ENCODE measurements at places on chromosomes 1 and 21. TPM values are rescaled to one million over a fixed set of nuclear protein-coding genes. Genes with fewer than 3 reads are reported as not detected.

DNA sequence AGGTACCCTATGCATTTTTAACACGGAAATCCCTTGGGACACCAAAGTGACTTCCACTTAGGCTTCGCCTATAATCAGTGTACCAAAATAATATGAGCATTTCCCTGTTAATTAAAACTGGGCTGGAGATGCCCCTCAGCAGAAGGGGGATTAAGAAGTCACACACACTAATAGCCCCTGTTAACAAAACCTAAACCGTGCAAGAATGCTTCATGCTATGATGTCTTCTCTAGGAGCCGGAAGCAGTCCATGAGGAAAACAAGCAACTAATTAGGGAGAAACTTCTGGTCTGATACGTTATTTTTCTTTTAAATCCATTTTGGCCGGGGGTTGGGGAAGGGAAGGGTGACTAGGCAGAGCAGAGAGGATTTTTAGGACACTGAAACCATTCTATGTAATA is 123.4 kb downstream of the ESRRG start:
- no peak overlapping the region for H3K27ac ChIP-seq
- no peak overlapping the region for H3K4me3 ChIP-seq
- no peak for DNase-seq
- H3K27me3 ChIP-seq: peaks cover 9% of the 10 kb centered on the region
- no peaks in the 10 kb centered on the region for H3K36me3 ChIP-seq

The OR2T29 gene
- not detected for total RNA-seq

GRCh38 chr1:15178571-15179484 is 25.3 kb downstream of the TMEM51 start:
- H3K27ac ChIP-seq: no peak overlapping the region
- H3K4me1 ChIP-seq: peaks cover 12% of the 10 kb centered on the region
- no peaks in the 10 kb centered on the region for H3K36me3 ChIP-seq
- DNase-seq: no peak
- no peak overlapping the region for H3K4me3 ChIP-seq

The PAFAH2 gene
- 5.9 TPM for total RNA-seq

DNA sequence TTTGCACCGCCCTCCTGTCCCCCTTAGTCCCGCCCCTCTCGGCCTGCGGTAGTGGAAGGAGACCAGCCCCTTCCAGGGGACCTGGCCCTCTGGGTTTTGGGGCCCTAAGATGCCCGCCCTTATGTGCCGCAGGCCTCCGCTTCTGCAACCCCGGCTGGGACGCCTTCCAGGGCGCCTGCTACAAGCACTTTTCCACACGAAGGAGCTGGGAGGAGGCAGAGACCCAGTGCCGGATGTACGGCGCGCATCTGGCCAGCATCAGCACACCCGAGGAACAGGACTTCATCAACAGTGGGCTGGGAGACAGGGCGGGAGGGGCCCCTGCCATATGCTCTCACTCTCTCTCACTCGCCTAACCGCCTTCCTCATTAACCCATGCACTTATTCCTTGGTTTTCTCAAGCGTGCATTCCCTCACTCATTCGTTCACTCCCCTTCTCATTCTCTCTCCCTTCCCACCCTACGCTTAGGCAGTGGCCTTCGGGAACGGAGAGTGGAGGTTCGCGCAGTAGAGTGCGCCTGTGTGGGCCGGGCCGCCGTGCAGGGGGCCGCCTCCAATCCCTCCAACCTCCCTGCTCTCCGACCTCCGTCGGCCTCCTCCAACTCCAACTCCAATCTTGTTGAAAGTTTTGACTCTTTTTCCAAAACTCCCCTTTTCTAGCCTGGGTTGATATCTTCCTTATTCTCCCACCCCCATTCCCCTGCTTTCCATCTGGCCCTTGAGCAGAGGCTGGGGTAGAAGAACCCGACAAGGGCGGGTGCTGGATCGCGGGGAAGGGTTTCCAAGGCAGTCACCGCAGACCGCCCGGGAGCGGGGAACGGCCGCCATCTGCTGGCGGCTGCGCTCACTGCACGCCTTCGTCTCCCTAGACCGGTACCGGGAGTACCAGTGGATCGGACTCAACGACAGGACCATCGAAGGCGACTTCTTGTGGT is 15.2 kb downstream of the BCAN start:
- DNase-seq: peak; percentile 79
- peaks cover 51% of the 10 kb centered on the region for H3K27me3 ChIP-seq
- H3K4me3 ChIP-seq: peak overlapping the region; percentile 44
- H3K36me3 ChIP-seq: no peaks in the 10 kb centered on the region
- no peak overlapping the region for H3K27ac ChIP-seq

DNA sequence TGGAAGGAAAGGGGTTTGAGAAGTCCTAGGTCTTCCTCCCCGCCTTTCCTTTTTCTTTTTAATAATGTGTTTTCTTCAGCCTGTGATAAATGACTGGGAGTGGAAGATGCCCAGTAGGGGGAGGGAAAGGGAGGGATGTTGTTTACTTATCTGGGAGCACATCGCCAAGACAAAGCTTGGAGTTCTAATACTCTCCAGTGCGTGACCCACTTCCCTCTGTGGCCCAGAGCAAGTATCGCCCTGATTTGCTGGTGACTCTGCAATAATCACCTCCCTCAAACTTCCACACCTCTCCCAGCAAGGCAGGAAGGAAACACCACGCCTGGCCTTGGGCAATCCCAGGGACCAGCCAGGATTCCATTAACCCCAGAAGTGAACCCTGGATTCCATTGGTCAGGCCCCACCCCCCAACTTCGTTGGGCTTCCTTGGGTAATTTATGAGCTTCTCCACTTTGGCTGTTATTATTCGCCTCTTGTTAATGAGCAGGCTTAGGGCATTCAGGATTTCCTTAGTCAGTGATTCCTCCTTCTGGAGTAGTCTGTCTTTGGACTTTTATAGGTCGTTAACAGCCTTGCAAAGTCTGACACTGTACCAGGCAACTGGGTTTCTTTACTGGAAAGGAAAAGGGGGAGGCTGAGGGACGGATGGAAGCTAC is 24.3 kb upstream of the GRHL3 start:
- H3K27ac ChIP-seq: no peak overlapping the region
- peaks cover 7% of the 10 kb centered on the region for H3K27me3 ChIP-seq
- no peak for DNase-seq
- no peaks in the 10 kb centered on the region for H3K36me3 ChIP-seq

DNA sequence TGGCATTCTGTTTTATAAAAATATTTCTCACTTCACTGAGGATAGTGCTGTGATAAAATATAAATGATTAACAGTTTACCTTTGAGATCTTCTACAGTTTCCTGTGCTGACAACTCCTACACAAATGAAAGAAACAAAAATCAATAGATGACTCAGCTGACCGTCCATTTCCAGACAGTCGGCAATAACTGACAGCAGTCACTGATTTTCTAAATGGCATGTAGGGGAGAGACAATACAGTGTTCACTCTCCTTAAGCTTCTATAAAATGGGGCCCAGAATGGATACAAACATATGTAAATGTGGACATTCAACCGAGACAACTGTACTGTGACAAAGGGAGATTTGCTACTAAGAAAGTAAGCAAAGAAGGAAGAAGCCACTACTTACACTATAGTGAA is 34.3 kb downstream of the PCNX2 start:
- H3K27ac ChIP-seq: no peak overlapping the region
- H3K4me1 ChIP-seq: peaks cover 17% of the 10 kb centered on the region
- no peak overlapping the region for H3K4me3 ChIP-seq

- peaks cover 3% of the 10 kb centered on the region for H3K27me3 ChIP-seq
- H3K36me3 ChIP-seq: no peaks in the 10 kb centered on the region
- H3K4me3 ChIP-seq: no peak overlapping the region
- H3K27ac ChIP-seq: no peak overlapping the region
Observed at GRCh38 chr1:10765734-10766478, 30.5 kb downstream of the CASZ1 start.

GRCh38 chr1:114367810-114368209 is 143.2 kb downstream of the TRIM33 start:
- no peaks in the 10 kb centered on the region for H3K4me1 ChIP-seq
- H3K27ac ChIP-seq: no peak overlapping the region
- H3K4me3 ChIP-seq: no peak overlapping the region
- DNase-seq: no peak

All from activated CD4-positive, alpha-beta memory T cell treated with anti-CD3 and anti-CD28 coated beads for 36 hours (primary cell).